CD14-positive monocyte (primary cell): ENCODE measurements at places on chromosomes 5 and 9. TPM values are rescaled to one million over a fixed set of nuclear protein-coding genes. Genes with fewer than 3 reads are reported as not detected.

The FOXD4L5 gene
- polyA plus RNA-seq: not detected

DNA sequence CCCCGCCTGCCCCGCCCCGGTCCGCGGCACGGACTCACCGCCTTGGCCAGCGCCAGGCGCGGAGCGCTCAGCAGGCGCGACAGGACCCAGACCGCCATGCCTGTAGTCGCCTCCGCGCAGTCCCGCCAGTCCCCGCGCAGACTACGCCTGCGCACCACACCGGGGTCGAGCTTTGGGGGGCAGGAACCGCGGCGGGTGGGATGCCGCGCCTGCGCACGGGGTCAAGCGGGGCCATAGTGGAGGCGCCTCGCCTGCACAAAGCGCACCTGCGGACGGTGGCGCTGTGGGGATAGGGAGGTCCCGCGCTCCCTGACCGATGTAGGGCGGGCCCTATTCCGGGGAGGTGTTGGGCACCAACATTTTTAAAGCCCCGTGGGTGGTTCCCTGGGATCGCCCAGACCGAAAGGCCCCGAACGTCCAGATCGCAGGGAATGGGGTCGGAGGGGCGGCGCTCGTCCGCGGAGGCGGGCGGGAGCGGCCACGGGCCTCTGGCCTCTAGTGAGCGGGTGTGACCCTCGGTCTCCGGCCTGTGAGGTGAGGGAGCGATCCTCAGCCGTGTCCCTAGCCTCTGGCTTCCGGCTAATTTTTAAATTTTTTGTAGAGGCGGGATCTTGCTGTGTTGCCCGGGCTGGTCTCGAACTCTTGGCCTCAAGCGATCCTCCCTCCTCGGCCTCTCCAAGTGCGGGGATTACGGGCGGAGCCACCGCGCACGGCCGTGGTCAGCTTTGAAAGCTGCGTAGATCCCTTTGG lies 70.8 kb upstream of the LPCAT1 start:
- no peak overlapping the region for H3K27ac ChIP-seq
- H3K4me1 ChIP-seq: peaks cover 12% of the 10 kb centered on the region
- DNase-seq: peak; percentile 22
- no peaks in the 10 kb centered on the region for H3K36me3 ChIP-seq
- H3K4me3 ChIP-seq: peak overlapping the region; percentile 27

- peaks cover 37% of the 10 kb centered on the region for H3K36me3 ChIP-seq
- H3K27ac ChIP-seq: no peak overlapping the region
- no peak overlapping the region for H3K4me3 ChIP-seq
- peak; percentile 46 for DNase-seq
These were observed 18.0 kb downstream of the MGAT1 start for GRCh38 chr5:180784497-180785097.

The SLC36A3 gene
- polyA plus RNA-seq: not detected in 2 replicates

- no peak overlapping the region for H3K4me3 ChIP-seq
- H3K27ac ChIP-seq: no peak overlapping the region
- no peaks in the 10 kb centered on the region for H3K27me3 ChIP-seq
These were observed 11.7 kb downstream of the OGN start for GRCh38 chr9:92392690-92393089.

The SOHLH1 gene
- not detected for polyA plus RNA-seq

- H3K27ac ChIP-seq: no peak overlapping the region
- H3K27me3 ChIP-seq: no peaks in the 10 kb centered on the region
- no peaks in the 10 kb centered on the region for H3K36me3 ChIP-seq
- no peak for DNase-seq
- H3K4me3 ChIP-seq: no peak overlapping the region
- H3K4me1 ChIP-seq: no peaks in the 10 kb centered on the region
These were observed 5.8 kb downstream of the PAEP start for GRCh38 chr9:135567311-135567710.

- H3K4me3 ChIP-seq: no peak overlapping the region
- no peaks in the 10 kb centered on the region for H3K4me1 ChIP-seq
- no peaks in the 10 kb centered on the region for H3K36me3 ChIP-seq
- H3K27ac ChIP-seq: no peak overlapping the region
- no peaks in the 10 kb centered on the region for H3K27me3 ChIP-seq
These were observed 112.2 kb upstream of the ALDH1B1 start for GRCh38 chr9:38280251-38280800.

The EDIL3 gene
- not detected for polyA plus RNA-seq

The DBH gene
- not detected for polyA plus RNA-seq

The CCL28 gene
- polyA plus RNA-seq: 0.10 TPM

- no peaks in the 10 kb centered on the region for H3K4me1 ChIP-seq
- H3K27me3 ChIP-seq: no peaks in the 10 kb centered on the region
- H3K27ac ChIP-seq: no peak overlapping the region
- no peak for DNase-seq
- no peaks in the 10 kb centered on the region for H3K36me3 ChIP-seq
These were observed 41.7 kb downstream of the SMIM15 start for GRCh38 chr5:61120534-61120933.

The ELOVL7 gene
- 0.21 TPM for polyA plus RNA-seq

DNA sequence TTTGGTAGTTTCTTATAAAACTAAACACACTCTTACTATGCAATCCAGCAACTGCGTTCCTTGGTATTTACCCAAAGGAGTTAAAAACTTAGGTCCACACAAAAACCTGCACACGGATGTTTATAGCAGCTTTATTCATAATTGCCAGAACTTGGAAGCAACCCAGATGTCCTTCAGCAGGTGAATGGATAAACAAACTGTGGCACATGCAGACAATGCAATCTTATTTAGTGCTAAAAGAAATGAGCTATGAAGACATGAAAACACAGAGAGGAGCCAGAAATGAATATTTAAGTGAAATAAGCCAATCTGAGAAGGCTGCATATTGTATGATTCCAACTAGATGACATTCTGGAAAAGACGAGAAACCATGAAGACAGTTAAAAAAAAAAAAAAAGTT lies 10.7 kb downstream of the WNK2 start:
- peaks cover 2% of the 10 kb centered on the region for H3K27me3 ChIP-seq
- no peaks in the 10 kb centered on the region for H3K36me3 ChIP-seq
- no peaks in the 10 kb centered on the region for H3K4me1 ChIP-seq
- DNase-seq: no peak

- peaks cover 31% of the 10 kb centered on the region for H3K27me3 ChIP-seq
- H3K4me1 ChIP-seq: peaks cover 19% of the 10 kb centered on the region
- no peaks in the 10 kb centered on the region for H3K36me3 ChIP-seq
- H3K4me3 ChIP-seq: no peak overlapping the region
- H3K27ac ChIP-seq: no peak overlapping the region
These were observed 84.2 kb downstream of the ZNF608 start for GRCh38 chr5:124662181-124662781.

DNA sequence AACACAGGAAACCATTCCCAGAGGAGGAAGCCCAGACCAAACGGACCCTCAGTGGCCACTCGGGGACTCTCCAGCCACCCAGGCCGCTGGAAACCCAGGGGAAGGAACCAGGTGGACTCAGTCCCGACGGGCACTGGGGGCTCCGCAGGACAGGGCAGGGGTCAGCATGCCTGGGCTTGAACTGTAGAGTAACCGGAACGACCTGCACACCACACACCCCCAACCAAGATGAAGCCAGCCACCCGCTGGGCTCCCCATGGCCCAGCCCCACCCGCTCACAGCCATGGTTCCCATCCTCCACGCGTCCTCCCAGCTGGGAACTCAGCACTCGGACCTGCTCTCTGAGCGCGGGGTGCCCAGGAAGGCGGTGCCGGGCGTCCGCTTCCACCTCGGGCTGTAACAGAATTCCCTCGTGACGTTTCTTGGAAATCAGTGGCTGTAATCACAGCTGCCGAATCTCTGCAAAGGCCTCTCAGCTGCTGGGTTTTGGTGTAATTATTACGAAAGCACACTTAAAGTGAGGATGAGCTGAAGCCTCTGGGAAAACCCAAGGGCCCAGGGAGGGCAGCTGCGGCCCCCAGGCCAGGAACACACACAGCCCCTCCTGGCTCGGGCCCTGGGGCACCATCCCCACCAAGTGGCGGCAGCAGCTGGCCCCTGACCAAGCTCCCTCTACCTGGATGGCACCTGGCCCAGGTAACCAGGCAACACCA lies 13.8 kb downstream of the NACC2 start:
- H3K27me3 ChIP-seq: no peaks in the 10 kb centered on the region
- no peak for DNase-seq
- H3K36me3 ChIP-seq: peaks cover 24% of the 10 kb centered on the region
- peaks cover 62% of the 10 kb centered on the region for H3K4me1 ChIP-seq
- no peak overlapping the region for H3K27ac ChIP-seq

GRCh38 chr9:90423661-90424193 lies 218.9 kb downstream of the DIRAS2 start:
- DNase-seq: no peak
- no peaks in the 10 kb centered on the region for H3K4me1 ChIP-seq
- H3K36me3 ChIP-seq: no peaks in the 10 kb centered on the region
- no peak overlapping the region for H3K4me3 ChIP-seq

GRCh38 chr5:38546691-38547146 lies 9.7 kb downstream of the LIFR start:
- DNase-seq: no peak
- H3K27me3 ChIP-seq: peaks cover 26% of the 10 kb centered on the region
- no peaks in the 10 kb centered on the region for H3K36me3 ChIP-seq
- no peak overlapping the region for H3K4me3 ChIP-seq
